ENCODE measurements at places on chromosomes 3 and 15. TPM values are rescaled to one million over a fixed set of nuclear protein-coding genes. Genes with fewer than 3 reads are reported as not detected.

DNA sequence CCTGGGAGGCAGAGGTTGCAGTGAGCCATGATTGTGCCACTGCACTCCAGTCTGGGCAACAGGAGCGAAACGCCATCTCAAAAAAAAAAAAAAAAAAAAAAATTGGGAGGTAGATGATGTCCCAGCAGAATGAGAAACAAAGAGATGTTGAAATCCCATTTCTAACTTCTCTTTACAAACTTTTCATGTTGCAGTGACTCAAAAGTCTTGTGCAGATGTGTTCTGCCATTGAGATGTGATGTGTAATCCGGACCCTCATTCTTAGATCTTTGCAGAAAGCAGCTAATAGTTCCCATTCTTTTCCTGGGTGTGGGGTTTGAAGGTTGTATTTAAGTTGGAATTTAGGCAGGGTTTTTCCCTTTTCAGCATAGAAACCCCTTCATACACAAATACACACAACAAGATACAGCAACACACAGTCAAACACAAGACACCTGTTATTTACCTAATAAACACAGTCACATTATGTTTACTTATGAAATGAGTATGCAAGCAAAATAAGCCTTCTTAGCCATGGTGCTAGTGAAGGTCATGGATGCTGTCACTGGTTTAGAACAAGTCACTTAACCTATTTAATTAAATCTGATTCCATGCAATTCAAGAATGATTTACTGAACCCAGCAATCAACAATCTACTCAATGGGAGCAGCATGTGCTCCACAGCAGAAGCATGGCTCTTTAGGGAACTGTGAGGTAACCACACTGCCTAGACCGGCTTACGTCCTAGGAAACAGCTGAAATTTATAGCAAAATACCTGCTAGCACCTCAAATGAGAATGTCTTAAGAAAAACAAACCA lies 14.9 kb downstream of the SIAH2 start:
- DNase-seq: no peak

GRCh38 chr3:142353571-142353970 lies 94.3 kb downstream of the XRN1 start:
- no peak for DNase-seq

DNA sequence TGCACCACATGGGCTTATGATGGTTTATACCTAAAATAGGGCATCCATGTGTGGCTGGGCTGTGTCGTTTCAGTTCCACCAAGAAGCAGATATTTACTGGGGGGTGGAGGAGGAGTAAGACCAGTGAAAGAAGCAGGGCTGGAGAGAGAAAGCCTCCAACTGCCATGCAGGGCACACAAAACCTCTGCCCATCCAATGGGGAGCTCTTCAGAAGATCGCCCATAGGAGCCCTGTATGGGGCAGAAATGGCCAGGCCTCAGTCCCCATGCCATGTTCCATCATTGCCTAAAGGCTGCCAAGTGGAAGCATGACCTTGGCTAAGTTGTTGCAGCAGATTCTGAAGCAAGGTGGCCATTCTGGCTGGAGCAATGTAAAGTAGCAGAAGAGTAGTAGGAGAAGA lies 277.0 kb downstream of the MEX3B start:
- no peak for DNase-seq

- no peak for DNase-seq
These were observed 75.6 kb upstream of the PRICKLE2 start for GRCh38 chr3:64300790-64301423.

- DNase-seq: peak; percentile 33
These were observed 38.8 kb upstream of the PCSK6 start for GRCh38 chr15:101528108-101528916.

- DNase-seq: no peak
These were observed 8.5 kb downstream of the KLHL18 start for GRCh38 chr3:47291158-47291753.

- no peak for DNase-seq
These were observed 18.7 kb upstream of the EOGT start for GRCh38 chr3:69032142-69032541.

DNA sequence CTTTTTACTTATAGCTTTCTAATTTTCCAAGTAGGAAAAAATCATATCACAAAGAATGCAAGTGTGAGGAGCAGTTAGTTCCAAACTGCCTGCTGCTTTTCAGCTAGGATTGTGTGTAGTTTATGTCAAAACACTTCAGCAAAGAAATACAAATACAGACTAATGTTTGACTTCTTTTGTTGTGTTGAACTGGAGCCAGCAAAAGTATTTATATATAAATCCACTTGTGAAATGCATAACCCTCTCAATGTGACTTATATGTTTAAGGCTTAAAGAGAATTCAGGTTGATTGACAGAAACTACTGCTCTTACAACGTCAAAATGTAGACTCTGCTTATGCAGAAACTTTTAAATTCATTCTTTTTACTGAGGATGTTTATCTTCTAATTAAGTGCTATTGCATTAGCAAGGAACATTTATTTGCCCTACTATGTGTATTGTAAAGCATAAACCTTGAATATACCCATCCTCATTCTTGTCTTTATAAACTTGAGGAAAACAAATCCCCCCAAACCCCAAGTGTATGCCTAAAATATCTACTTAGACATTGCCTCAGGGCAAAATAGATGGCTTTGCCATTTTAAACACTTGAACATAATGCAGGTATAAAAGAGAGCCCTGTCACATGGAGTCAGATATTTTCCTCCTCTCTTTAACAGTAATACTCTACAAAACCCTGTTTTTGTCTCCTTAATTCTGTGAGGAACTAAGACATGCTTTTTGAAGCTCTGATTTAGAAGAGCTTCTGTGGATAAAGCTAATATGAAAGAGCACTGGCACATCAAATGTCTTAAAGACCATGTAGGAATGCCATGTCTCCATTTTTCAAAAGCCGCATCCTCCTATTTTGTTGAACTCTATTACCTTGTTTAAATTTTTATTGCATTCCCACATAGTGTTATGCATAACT lies 302.8 kb upstream of the TBC1D5 start:
- no peak for DNase-seq

- no peak for DNase-seq
These were observed 183.9 kb upstream of the LPP start for GRCh38 chr3:187970106-187970505.

DNA sequence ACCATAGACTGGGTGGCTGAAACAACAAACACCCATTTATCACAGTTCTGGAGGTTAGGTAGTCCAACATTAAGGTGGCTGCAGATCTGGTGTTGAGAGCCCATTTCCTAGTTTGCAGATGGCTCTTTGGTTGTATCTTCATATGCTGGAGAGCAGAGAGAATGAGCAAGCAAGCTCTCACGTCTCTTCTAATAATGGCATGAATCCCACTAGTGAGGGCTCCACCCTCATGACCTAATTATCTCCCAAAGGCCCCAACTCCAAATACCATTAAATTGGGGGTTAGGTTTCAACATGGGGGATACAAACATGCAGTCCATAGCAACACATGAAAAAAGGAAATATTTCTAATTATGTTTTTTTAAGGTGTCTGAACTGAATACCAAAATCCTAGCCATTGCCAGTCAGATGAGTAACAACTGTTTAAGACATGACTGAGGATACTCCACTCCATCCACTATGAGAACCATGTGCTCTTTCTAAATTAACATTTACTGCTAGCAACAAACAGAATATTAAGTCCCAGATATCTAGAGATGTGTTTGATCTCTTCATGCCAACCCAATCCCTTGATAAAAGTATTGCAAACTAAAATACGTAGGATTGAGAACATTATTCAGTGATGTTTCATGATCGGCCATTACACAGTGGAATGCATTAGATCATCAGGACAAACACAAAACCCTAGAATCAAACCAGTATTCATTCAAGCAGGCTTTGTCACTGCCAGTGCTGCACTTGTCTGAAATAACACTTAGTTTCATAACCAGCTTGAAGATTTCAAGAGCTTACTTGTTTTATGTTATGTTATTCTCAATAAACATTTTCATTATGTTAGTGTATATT lies 340.3 kb downstream of the SLC9A9 start:
- DNase-seq: no peak

- DNase-seq: no peak
These were observed 1.4 kb upstream of the ILDR1 start for GRCh38 chr3:122023335-122023910.

DNA sequence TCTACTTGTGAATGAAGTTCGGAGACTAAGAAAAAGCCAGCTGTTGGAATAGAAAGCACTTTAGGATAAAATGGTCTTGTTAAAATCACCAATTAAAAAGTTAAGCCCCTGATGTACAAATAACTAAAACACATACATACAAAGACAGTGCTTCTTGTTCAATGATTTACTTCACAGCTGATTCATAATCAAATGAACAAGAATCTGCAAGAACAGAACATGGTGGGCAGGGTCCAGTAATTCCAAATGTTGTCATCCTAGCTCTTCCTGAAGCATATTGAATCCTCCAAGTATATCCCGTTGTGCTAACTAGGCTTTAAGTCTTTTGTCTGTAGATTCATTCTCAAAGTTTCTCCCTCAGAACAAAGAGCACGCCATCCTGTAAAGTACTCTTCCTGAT lies 24.5 kb downstream of the NIT2 start:
- DNase-seq: no peak

GRCh38 chr3:51703068-51703760 lies 3.7 kb upstream of the GRM2 start:
- no peak for DNase-seq

DNA sequence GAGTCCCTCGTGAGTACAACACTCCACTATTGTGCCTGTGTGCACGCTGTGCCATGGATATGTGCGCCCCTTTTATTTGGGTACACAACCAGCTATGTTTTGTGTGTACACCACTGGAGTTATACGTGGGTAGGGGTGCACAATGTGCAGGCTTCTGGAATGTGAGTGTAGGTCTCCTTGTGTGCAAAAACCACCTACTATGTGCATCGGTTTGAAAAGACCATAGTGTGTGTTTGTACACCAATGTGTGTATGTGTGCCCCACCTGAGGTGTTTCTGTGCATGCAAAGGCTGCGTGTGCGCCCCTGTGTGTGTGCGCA lies 86.4 kb upstream of the ALDH1L1 start:
- DNase-seq: no peak

DNA sequence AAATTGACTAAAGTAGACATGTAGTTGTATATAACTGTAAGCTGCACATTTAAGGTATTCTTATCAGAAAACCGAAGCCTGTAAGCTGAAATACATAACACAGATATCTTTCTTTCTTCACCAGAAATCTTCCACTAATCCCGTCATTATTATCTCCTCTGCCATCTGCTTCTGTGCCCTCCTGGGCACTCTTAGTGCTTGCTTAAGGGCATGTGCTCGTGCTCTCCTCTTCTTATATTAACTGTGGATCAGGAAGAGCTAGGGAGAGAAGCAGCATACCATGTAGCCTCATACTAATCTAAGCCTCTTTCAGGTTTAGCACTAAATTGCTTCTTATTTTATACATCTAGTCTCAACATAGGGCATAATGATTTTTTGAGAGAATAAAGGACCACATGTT lies 60.8 kb downstream of the RIOX2 start:
- no peak for DNase-seq

DNA sequence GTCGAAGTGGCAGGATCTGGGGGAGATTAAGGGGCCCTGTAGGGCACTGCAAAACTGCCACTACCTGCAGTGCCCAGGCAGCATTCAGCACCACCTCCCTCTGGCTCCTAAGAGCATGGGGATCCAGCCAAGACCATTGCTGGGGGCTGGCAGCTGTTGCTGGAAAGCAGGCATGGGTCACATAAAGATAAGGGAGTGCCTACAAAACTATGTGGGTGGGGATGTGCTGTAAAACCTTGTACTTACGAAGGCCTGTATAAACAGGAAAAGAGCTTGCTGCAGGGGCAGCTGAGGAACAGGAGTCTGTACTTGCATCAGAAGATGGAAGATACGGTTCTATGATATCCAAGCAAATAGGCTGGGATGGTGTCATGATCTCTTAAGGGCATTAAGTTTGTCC lies 27.1 kb downstream of the IL20RB start:
- DNase-seq: no peak

- no peak for DNase-seq
These were observed 44.0 kb downstream of the FMN1 start for GRCh38 chr15:33150431-33150941.

DNA sequence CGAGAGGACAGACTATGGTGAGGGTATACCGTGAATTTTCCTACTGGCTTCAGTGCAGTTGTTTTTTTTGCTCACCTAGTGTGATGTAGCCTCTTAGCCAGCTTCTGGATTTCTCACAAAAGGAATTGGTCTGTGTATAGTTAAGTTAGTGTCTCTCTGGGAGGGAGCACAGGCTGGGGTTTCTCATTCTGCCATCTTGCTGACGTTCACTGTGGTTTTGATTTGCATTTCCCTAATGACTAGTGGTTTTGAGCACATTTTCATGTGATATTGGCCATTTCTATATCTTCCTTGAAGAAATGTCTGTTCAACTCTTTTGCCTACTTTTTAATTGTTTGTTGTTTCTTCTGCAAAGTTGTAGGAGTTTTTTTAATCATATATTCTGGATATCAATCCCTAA lies 2.2 kb upstream of the CD86 start:
- DNase-seq: no peak

GRCh38 chr3:158103887-158104327 lies 2.3 kb downstream of the SHOX2 start:
- DNase-seq: peak; percentile 61

DNA sequence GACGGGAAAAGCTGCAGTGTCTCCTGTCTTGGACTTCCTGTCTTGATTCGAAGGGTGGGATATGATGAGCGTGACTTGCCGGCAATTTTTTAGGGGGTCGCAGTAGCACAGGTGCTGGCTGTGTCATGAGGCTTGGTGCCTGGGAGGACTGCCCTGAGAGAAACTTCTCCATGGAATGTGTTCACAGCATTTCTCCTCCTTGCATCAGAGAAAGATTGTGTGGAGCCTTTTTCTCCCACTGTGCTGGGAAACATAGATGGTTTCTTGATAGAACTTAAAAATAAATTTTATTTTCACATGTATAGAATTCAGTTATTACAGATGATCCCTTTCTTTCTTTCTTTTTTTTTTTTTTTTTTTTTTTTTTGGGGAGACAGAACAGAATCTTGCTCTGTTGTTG lies 121.4 kb downstream of the KLHL25 start:
- no peak for DNase-seq

- DNase-seq: no peak
These were observed 3.4 kb downstream of the PHLDB2 start for GRCh38 chr3:111862415-111862814.

DNA sequence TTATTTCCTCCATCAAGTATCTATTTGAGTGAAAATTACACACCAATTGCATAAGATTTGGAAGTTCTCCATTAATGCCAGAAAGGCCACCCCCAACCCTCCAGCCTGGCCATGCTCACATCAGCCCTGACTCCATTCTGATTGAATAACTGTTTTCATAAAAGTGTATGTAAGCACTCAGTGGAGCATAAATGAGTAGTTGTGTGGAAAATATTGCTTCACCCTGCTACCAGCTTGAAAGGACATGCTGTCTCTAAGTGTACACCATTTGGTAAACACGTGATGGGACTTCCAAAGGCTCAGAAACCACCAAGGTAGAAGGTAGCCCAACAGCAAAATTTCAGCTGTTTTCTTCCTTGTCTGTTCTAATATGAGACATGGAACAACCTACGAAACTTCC lies 393.8 kb downstream of the ZNF385D start:
- no peak for DNase-seq

- no peak for DNase-seq
These were observed 20.6 kb upstream of the TRAK1 start for GRCh38 chr3:42070524-42070923.

STRIT1 gene
- 0.38 TPM for total RNA-seq

MCF2L2 gene
- 13.7 TPM for total RNA-seq

ARPIN gene
- total RNA-seq: 3.1 TPM

SLC6A1 gene
- 0.31 TPM for total RNA-seq

Data from H1 (cell line).